ENCODE measurements at places on chromosomes 1 and 21. TPM values are rescaled to one million over a fixed set of nuclear protein-coding genes. Genes with fewer than 3 reads are reported as not detected.

Gene TIMM17A
- 63.0 TPM for total RNA-seq

Gene PGBD5
- total RNA-seq, result not detected

Gene KRTAP13-2
- total RNA-seq, result not detected

Gene MARCKSL1
- 24.6 TPM for total RNA-seq

Gene FCAMR
- 0.07 TPM for total RNA-seq

Gene FABP3
- total RNA-seq, result not detected

Gene SMIM1
- total RNA-seq, result not detected

Gene MNDA
- not detected for total RNA-seq

Gene PADI4
- total RNA-seq, result 0.25 TPM

Gene KIF26B
- total RNA-seq, result 0.02 TPM

Gene CADM3
- total RNA-seq, result not detected

Gene RAVER2
- total RNA-seq, result 0.52 TPM

Gene ARTN
- 0.64 TPM for total RNA-seq

Gene MIS18A
- total RNA-seq, result 21.5 TPM

Gene TEX38
- not detected for total RNA-seq

Gene SIM2
- total RNA-seq, result not detected

Gene LDLRAP1
- 27.5 TPM for total RNA-seq

Gene DDAH1
- 0.05 TPM for total RNA-seq

Gene RAB25
- total RNA-seq, result not detected

Gene ARHGEF16
- total RNA-seq, result not detected

Gene CORT
- total RNA-seq, result 0.48 TPM

Gene HCN3
- 2.9 TPM for total RNA-seq

Gene FAM177B
- not detected for total RNA-seq

Gene DCDC2B
- total RNA-seq, result not detected

Gene TAF13
- 22.4 TPM for total RNA-seq

Gene PTGFR
- not detected for total RNA-seq

Gene HAO2
- total RNA-seq, result not detected

Gene KRTAP12-2
- not detected for total RNA-seq

Gene NMNAT1
- 6.3 TPM for total RNA-seq

Gene GBP4
- total RNA-seq, result 76.5 TPM

Gene FMOD
- total RNA-seq, result not detected

Gene CBR1
- 48.7 TPM for total RNA-seq

Gene CDCA8
- 64.9 TPM for total RNA-seq

Gene NGF
- total RNA-seq, result not detected

Gene S100A7A
- not detected for total RNA-seq

Gene WDTC1
- 24.4 TPM for total RNA-seq

Gene VWA5B1
- total RNA-seq, result not detected

Gene UBL4B
- total RNA-seq, result not detected
